ENCODE measurements at places on chromosomes 16 and 17.

DNA sequence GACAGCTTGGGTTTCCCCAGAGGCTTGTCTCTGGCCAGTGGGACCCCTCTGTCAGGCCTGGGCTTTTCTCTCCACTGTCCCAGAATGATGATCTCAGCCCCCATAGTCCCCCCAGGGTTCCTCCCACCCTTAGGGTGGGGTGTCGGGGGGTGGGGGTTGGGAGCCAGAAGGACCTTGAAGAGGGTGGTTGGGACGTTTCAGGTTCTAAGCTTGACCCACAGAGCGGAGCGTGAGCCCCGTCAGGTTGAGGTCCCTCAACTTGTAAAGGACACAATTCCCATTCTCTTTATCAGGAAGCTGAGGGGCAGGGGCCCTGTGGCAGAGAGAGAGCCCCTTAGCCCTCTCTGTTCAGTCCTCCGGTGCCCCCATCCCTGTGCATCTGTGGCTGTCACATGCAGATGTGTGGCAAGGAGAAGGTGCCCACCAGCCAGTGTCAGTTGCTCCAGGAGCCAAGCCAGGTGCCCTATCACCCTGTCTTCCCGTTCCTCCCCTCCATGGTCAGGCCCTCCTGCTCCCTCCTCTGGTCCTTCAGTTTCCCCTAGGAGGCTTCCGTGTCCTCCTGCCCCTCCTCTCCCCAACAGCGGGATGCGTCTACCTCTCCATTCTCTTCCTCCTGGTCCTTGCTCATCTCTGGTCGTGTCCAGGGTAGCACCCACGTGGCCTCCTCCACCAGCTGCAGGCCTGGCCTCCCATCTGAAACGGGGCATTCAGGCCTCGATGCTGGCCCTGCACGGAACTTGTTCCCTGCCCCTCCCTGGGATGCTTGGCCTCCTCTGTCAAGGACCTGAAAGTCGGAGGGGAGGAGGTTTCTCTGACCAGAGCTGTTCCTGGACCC is 1.5 kb upstream of the NTN3 start:
- no peak for DNase-seq

GRCh38 chr17:73901661-73902415 is 257.6 kb upstream of the SDK2 start:
- no peak for DNase-seq

DNA sequence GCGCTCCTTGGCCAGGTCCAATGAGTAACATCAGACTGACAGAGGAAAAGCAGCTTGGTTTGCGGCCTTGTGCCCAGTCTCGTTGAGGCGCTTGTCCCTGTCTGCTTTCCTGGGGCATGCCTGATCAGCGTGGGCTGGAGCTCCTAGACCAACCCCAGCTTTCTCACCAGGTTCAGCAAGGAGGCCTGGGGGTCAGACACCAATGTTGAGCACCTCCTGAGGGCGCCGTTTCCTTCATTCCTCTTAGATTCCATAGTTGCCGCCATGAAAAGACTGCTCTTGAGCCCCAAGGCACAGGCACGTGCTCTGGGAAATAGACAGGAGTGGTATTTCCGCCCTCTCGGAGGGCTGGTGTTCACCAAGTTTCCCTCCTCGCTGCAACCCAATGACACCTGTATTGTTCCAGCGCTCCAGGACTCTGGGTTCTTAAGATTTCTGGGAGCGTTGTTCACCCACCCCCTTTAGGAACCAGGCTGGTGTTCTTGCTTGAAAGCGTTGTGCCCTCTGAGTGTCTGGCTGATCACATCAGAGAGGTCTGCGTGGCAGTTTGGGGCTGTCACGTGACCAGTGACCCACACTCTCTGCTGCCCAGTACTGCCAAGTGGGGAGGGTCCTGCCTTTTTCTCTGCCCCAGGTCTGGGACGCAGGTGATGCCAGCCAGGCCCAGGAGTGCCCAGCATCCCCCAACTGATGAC is 18.0 kb downstream of the KCTD2 start:
- no peak for DNase-seq

DNA sequence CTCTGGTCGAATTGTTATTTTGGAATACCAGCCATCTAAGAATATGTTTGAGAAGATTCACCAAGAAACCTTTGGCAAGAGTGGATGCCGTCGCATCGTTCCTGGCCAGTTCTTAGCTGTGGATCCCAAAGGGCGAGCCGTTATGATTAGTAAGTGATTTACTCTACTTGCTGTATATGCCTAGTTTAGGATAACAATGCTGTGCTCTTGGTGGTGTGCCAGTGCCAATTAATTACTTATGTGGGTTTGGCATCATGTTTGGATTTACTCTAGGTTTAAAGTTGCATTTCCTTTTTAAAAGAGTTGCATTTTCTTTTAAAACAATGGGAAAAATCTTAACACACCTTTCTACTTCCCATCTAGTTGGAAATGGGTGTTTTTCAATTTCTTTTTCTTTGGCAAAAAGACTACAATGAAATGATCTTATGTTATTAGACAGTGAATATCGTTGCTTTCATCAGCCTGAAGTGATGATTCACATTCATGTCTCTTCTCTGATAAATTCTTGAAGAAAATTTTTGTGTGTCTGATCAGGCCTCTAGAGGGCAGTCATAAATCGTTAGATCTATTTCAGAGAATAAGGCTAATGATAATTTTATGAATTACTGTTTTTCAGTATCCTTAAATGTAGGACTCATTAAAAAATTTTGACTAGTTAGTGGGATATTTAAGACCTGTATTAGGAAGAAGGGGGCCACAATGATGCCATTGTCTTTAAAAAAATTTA is 5.6 kb downstream of the SF3B3 start:
- peak; percentile 18 for DNase-seq

- DNase-seq, result no peak
These were observed 357.6 kb upstream of the SALL1 start for GRCh38 chr16:51508490-51509212.

DNA sequence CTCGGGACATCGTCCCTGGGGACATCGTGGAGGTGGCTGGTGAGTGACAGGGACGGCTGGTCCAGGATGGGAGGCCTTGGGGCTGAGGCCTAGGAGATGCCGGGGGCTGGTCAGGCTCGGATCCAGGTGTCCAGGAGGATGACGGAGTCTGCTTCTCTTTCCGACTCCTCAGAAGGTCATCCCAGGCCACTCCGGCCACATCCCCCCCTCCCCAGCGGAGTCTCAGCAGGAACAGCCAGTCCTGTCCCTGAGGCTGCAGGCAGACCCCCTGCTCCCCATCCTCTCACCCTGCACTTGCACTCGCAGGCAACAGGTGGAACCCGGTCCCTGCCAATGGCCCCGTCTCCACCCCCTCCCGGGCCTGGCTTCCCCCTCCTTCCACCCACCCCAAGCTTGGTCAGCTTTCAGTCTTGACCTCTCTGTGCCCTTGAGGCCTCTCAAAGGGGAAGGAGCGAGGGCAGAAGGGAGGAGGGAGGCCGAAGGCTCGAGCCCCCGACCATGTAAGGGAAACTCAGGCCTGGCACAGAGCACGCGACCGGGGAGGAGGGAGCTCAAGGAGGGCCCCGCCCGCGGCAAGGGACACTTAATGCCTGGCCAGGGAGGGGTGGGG is 4.4 kb downstream of the ATP2A1 start:
- no peak for DNase-seq

DNA sequence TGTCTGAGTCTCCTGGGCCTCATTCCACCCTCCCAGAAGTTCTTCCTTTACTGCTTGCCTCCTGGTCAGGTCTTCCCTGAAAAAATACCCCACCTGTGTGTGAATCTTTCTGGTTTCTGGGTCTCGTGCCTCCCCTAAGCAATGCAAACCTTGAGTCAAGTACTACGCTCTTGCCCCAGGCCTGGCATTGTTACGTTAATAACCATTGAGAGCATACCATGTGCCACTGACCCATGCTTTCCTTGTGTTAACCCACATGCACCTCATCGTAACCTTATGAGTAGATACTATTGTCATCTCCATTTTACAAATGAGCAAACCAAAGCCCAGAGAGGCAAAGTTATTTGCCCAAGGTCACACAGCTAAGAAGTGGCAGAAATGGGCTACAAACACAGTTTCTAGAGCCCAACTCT is 25.4 kb upstream of the TOB1 start:
- no peak for DNase-seq

GRCh38 chr17:80949451-80950421 is 41.9 kb upstream of the CHMP6 start:
- no peak for DNase-seq

DNA sequence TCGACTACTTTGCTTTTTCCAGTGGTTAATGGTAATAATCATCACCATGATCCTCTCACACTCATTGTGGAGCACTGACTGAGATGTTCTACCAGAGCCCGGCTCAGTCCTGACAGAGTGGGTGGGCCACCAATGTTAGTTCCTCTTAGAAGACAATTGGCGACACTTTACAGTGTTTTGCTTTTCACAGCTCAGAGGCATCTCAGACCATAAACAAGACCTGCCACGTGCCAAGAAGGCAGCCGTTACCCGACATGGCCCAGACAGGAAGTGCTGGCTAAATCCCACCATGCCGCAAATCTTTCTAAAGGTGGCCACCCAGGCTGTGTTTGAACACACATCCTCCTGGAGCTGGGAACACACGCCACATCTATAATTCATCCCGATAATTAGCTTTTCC is 103.7 kb downstream of the XYLT1 start:
- DNase-seq, result no peak

DNA sequence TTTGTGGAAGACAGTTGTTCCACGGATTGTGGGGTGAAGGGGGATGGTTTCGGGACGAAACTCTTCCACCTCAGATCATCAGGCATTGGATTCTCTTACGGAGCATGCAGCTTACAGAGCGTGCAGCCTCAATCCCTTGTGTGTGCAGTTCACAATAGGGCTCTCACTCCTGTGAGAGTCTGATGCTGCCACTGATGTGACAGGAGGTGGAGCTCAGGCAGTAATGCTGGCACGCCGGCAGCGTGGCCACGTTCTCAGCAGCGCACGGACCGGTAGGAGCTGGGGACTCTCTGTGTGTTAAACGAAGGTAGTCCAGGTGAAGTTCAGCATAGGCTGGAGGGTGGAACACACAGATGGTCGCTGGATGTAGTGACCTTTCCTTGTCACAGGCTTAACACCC is 37.8 kb downstream of the SEC14L1 start:
- no peak for DNase-seq

DNA sequence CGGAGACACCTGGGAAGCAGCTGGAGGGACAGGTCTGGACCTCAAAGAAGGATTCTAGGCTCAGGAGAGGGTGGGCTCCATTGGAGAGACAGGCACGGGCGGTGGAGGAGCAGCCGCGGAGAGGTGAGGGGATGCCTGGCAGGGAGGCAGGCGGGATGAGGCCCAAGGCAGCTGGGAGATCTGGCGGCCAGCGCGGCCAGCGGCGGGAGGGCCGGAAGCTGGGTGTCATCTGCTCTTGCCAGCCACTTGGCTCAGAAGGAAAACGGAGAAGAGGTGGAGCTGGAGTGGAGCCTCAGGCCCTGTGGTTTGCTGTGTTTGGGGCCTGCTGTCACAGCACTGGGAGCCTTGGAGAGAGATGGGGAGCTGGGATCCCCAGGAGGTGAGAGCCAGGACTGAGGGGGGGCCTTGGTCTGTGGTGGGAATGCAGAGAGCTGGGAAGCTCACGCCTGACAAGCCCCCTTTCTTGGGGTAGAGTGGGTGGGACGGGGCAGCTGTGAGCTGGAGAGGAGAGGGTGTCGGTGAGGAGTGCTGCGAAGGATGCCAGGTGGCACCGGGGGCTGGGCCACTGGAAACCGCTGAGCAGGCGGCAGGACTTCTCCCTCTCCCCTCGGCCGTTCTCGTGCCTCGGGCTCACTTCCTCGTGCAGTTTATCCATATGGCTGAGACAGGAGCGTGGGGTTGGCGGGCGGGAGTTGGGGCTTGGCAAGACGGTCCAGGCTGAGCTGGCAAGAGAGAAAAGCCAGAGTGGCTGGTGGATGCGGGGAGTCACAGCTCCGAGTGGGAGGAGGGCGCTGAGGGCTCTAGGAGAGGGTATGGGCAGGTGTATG is 8.0 kb downstream of the TBC1D24 start:
- DNase-seq, result peak; percentile 31

DNA sequence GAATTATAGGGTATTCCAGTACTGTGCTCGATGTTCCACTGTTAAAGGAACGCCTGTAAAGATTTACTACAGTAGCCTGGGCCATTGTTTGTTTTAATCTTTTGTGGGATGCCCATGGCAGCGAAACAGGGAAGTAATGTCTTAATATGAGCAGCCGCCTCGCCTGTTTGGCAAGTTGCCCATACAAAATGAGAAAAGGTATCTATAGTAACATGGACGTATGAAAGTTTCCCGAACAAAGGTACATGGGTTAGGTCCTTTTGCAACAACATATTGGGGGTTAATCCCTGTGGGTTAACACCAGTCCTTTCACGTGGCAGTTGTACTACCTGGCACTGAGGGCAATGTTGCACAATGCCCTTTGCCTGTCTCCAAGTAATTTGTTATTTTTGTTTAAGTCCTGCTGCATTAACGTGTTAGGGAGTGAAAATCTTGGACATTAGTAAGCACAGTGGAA is 21.1 kb upstream of the TMC5 start:
- no peak for DNase-seq

- DNase-seq, result no peak
These were observed 35.1 kb downstream of the GRB2 start for GRCh38 chr17:75370286-75370915.

DNA sequence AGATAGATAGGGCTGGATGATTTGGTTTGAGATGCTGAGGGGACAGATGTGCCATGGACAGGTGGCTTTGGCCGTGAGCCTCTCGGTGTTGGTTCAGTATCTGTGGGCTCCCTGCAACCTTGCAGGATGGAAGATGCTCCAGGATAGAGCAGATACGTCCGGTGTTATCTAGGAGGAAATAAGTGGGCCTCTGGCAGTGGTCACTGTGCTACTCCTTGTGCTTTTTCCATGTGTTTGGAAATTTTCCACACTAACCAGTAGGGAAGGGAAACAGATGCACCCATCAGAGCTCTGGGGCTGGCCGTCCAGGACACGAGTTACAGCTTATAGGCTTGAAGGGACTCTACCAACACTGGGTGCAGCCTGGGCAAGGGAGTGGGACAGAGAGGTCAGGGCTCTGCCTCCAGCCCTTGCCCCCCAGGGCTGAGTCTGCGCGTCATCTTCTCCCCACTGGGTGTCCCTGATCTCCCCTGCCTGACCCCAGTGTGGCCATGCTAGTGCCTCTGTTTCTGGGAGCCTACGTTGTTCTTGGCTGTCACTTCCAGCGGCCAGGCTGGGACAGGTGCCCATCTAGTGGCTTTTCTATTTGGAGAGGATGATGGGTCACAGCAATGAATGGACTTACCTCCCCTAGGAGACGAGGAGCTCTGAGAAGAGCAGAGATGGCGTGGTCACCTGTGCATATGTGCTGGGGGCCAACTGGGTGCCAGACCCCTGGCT is 166.9 kb downstream of the SEC14L1 start:
- DNase-seq, result no peak

- DNase-seq, result no peak
These were observed 1.3 kb downstream of the SRL start for GRCh38 chr16:4240624-4241023.
